M059J (cell line): ENCODE measurements at places on chromosomes 7 and 10.

GRCh38 chr7:33040803-33041516, 21.6 kb downstream of the NT5C3A start:
- DNase-seq: no peak

DNA sequence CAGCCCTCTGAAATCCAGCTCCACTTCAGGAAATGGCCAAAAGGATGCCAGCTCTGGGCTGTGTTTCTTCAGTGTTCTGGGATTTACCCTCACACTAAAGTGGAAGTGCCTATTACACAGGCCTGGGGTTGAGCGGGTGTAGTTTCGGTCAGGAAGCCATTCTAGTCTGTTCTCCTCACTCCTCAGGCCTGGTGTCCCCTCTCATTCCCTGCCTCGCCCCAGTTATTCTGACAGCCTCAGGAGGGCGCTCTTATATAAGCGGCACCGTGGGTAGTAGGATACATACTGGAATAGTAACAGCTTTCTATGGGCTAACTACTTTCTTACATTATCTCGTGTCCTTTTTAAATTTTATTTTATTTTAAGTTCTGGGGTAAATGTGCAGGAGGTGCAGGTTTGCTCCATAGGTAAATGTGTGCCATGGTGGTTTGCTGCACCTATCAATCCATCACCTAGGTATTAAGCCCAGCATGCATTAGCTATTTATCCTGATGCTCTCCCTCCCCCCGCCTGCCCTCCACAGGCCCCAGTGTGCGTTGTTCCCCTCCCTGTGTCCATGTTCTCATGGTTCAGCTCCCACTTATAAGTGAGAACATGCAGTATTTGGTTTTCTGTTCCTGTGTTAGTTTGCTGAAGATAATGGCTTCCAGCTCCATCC, 12.2 kb upstream of the LGI1 start:
- peak; percentile 51 for DNase-seq

DNA sequence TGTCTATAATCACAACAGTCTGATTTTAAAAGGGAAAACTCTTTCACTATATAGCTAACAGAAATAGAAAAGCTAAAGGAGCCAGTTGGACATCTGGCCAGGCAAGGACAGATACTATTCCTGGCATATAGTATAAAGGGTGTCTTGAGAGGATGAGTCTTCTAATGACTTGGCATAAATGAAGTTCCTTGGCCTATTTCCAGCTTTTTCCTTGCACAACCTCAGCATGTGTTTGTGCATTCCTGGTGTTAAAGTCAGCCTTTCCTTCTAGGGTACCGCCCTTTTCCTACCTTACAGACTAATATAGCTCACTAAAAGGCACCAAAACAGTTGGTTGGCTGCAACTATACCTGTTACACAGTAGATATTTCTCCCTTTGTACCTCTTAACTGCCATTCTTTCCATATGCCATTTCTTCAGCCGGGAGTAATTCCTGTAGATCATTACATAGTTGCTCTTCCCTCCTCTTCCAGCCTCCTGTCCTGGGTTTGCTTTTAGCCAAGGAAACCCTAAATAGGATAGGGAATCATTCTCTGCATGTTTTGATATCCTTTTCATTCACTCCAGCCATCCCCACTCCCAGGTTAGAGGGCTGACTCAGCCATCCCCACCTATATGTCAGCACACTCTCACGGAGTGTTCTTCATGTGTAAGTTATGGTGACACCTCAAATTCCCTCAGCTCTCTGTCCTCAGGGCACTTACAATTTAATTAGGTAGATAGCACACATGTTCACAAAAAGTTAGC, 102.1 kb upstream of the MDFIC start:
- peak; percentile 88 for DNase-seq

DNA sequence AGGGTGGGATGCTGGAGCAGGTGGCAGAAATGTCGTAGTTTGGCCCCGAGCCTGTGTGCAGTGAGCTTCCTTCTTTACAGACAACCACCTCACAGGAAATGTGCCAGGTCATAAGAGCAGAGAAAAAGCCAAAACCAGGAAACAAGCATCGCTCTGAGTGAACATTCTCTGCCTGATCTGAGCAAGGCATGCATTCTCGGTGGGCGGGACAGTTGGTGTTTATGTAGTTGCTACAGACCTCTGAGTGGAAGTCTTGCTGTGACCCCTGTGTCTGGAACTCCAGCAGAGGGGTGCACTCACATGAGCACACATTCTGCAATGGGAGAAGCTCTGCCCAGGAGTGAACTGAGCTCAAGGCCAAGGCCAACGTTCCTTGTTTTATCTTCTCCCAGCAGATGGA, 230.1 kb downstream of the TCERG1L start:
- DNase-seq: no peak

GRCh38 chr7:112745635-112746034, 44.6 kb downstream of the TMEM168 start:
- DNase-seq: no peak
